T-helper 9 cell (primary cell): ENCODE measurements at places on chromosomes 2 and 18.

DNA sequence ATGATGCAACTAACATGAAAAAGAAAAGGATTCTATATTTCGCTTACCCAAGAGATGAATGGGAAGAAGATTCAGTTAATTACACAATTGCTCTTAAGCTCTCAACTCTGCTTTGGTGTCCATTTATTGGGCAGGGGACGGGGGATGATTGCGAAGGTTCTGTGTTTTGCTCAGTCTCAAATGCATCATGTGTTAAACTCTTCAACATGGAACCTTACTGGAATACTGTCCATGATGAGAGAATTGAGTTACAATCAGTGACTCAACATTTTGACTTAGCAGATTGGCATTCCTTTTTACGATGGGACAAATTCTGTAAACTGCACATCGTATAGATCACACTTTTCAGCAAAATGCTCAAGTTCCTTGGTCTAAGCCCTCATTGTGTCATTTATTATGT is 135.6 kb downstream of the RBMS1 start:
- no peak for DNase-seq

GRCh38 chr2:113085542-113085941 is 17.8 kb downstream of the IL1F10 start:
- no peak for DNase-seq

GRCh38 chr2:63569740-63570139 is 18.5 kb downstream of the WDPCP start:
- DNase-seq: no peak

DNA sequence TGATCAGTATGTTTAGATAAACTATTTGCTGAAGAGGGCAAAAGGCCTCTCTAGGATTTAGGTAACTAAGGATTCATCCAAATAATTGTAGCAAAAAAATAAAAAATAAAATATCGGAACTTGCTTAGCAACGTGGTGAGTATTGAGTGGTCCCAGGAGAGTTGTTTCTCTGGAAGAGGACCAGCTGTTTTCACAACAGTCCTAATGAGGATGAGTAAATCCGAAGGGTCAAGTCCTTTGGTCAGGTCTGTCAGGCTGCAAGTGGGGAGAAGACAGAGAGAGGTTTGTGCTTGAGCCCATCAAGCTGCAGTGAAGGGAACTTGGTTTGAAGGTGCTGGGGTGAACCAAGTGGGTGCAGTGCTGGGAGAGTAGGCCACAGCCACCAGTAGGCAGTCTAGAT is 539.2 kb downstream of the SLC4A3 start:
- no peak for DNase-seq

GRCh38 chr2:29902356-29902755 is 19.0 kb downstream of the ALK start:
- DNase-seq: no peak

GRCh38 chr18:58721566-58722239 is 50.4 kb downstream of the MALT1 start:
- no peak for DNase-seq

DNA sequence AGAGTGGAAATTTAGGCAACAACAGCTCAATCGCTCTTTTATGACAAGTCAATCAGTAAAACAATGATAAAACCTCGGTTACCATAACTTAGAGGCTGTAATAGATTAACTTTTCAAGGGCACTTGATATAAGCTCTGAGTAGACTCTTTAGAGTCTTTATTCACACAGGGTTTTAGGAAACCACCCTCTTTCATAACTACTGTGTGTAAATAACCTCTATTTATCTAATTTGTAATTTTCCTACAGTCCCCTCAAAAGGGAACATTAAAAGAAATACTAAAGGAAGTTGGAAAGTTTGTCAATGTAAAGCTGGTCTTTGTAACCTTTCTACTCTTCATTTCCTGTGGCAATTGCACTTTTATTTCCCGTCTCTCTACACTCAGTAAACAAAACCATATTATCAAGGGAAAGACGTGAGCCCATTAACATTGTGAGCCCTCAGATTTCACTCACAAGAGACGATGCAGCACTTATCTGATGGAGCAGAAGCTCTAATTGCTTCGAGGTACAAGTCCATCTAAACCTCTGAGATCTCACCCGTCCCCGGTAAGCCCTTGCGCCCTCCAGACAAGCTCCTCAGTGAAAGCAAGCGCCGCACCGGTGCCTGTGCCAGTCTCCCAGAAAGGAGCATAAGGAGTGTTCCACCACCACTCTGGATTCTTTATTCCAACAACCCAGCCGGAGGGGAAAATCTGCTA is 1.1 kb upstream of the HOXD1 start:
- no peak for DNase-seq

DNA sequence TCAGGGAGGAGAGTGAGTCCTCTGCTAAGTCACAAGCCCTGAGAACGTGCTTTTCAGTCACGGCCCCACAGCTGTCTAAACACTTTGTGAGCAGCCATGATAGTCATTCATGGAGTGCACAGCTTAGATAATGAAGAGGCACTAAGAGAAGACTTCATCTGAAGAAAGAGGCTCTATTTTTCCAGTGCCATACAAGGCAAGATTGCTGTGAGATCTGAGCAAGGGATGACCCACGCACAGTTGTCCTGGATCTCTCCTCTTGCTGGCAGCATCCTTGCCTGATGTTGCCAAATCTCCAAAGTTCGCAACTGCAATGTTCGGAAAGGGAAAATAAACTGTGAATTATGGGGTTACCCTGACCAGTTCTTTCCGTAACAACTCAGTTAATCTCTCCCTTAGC is 418.7 kb downstream of the MEIS1 start:
- no peak for DNase-seq

GRCh38 chr2:172087780-172088244 is 2.5 kb downstream of the DLX1 start:
- no peak for DNase-seq

GRCh38 chr2:98932778-98933343 is 3.2 kb downstream of the CRACDL start:
- no peak for DNase-seq

- DNase-seq: no peak
Measured at GRCh38 chr2:72278046-72278445, 130.4 kb upstream of the CYP26B1 start.
